T-helper 17 cell (primary cell): ENCODE measurements at places on chromosomes 4 and X. TPM values are rescaled to one million over a fixed set of nuclear protein-coding genes. Genes with fewer than 3 reads are reported as not detected.

GRCh38 chr4:69881173-69881773, 21.3 kb upstream of the SULT1E1 start:
- DNase-seq = no peak

- DNase-seq = no peak
Measured at GRCh38 chr4:2073808-2074481, 14.8 kb downstream of the NAT8L start.

- no peak for DNase-seq
Measured at GRCh38 chr4:145847764-145848163, 90.9 kb downstream of the ZNF827 start.

The ASB12 gene
- total RNA-seq = 0.22 TPM

The HAUS3 gene
- total RNA-seq = 94.5 TPM
